ENCODE measurements at places on chromosomes 5 and 9. TPM values are rescaled to one million over a fixed set of nuclear protein-coding genes. Genes with fewer than 3 reads are reported as not detected.

- no peak for DNase-seq
- H3K36me3 ChIP-seq, result no peaks in the 10 kb centered on the region
- H3K27ac ChIP-seq, result no peak overlapping the region
Measured at GRCh38 chr5:158313027-158313732, 454.2 kb upstream of the CLINT1 start.

GRCh38 chr9:95570646-95571045 lies 53.9 kb upstream of the PTCH1 start:
- H3K4me1 ChIP-seq, result peaks cover 2% of the 10 kb centered on the region
- DNase-seq, result no peak
- no peak overlapping the region for H3K27ac ChIP-seq

DNA sequence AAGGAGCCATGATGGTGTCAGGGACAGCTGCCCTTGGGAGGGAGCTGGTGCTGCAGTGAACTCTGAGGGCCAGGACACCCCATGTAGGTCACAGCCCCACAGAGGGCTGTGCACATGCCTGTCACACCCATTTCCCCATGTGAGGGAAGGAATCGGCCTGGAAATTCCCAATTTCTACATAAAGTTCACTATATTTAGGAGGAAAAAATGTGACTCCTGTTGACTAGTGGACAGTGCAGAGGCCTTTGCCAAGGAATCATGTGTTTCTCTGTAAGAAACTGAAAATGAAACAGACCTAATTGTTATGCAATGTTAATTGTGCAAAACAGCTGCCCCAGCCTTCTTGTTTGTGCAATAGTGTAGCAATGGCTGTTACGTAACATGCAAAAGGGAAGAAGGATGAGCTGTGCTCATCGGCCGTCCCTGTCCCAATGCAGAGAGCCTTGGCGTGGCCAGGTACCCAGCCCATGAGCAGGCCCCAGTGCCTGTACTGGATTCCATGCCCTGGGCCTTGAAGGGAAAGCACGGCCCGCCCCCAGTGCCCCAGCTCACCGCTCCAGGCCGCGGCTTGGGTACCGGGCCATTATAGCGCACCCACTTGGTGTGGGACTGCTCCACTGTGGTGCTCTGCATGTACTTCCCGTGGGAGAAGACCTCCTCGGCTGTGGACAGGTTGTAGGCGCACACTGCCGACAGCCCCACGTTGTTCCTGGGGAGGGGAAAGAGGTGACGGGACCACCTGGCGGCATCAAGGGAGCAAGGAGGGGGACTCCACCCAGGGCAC lies 70.0 kb downstream of the SECISBP2 start:
- DNase-seq, result peak; percentile 57
- no peaks in the 10 kb centered on the region for H3K36me3 ChIP-seq
- no peaks in the 10 kb centered on the region for H3K27me3 ChIP-seq
- H3K27ac ChIP-seq, result peak overlapping the region; percentile 45

GRCh38 chr9:33403941-33404787 lies 1.8 kb upstream of the AQP7 start:
- no peak overlapping the region for H3K27ac ChIP-seq
- H3K36me3 ChIP-seq, result no peaks in the 10 kb centered on the region
- DNase-seq, result no peak
- peaks cover 8% of the 10 kb centered on the region for H3K4me1 ChIP-seq
- no peak overlapping the region for H3K4me3 ChIP-seq

DNA sequence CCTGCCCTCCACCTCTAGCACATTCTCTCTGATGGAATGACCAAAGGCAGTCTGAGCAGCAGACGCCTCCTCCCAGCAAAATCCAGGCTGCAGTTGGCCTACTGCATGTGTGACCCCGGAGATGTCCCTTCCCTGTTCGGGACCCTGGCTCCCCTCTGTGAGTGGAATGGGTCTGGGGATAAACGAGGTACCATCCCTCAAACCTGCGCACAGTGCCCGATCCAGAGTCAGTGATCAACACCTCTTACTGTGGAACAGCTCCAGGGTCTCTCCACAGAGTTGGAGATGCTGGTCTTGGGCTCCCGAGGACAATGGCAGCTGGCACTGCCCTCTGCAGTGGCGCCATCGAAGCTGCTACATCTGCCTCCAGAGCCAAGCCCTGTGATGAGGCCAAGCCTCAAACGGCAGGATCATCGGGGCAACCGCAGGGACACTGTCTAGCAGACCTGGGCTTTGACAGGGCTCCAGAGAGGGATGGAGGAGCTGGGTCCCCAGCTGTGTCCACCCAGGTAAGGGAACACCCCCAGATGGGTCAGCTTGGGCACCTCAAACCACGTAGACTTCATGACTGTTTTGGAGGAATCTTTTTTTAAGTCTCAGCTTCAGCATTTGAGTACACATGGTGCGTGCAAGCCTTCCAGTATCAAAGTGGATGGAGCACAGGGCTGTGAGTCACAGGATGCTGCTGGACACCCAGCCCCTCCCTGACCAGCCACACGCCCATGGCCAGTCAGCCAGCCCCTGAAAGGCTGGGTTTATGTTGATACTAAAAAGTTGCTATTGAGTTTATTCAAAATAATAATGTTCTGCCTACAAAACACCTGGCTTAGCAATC lies 13.0 kb downstream of the MED10 start:
- H3K27ac ChIP-seq, result no peak overlapping the region
- H3K27me3 ChIP-seq, result no peaks in the 10 kb centered on the region
- H3K4me1 ChIP-seq, result no peaks in the 10 kb centered on the region
- H3K4me3 ChIP-seq, result no peak overlapping the region

GRCh38 chr5:76207120-76207519 lies 123.9 kb downstream of the SV2C start:
- no peaks in the 10 kb centered on the region for H3K27me3 ChIP-seq
- H3K36me3 ChIP-seq, result no peaks in the 10 kb centered on the region
- no peaks in the 10 kb centered on the region for H3K4me1 ChIP-seq
- no peak overlapping the region for H3K27ac ChIP-seq
- H3K4me3 ChIP-seq, result no peak overlapping the region
- DNase-seq, result no peak

Gene NTNG2
- 1.8 TPM for total RNA-seq

DNA sequence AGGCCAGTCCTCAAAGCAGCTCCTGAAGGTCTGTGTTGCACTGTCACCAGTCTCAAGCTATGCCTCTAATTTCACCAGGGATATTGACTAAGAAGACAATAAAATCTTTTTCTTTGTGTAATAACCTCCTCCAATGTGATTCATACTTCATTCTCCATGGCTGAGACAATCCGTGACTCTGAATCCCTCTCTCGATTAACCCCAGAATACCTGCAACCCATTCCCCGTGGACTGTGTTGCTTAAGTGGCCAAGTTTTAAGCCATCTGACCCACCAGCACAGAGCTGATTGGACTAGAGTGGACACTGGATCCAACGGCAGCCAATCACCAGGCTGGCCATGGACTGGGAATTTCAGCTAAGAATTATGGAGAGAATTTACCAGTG lies 5.4 kb upstream of the CCIN start:
- H3K27me3 ChIP-seq, result no peaks in the 10 kb centered on the region
- no peak for DNase-seq
- no peak overlapping the region for H3K4me3 ChIP-seq
- H3K27ac ChIP-seq, result peak overlapping the region; percentile 76

- no peaks in the 10 kb centered on the region for H3K36me3 ChIP-seq
- no peak overlapping the region for H3K4me3 ChIP-seq
- no peaks in the 10 kb centered on the region for H3K27me3 ChIP-seq
- H3K4me1 ChIP-seq, result no peaks in the 10 kb centered on the region
Measured at GRCh38 chr5:88984040-88984439, 101.1 kb upstream of the MEF2C start.

Data from ovary (tissue), 10 donors.